ENCODE measurements at places on chromosomes 3 and 15. TPM values are rescaled to one million over a fixed set of nuclear protein-coding genes. Genes with fewer than 3 reads are reported as not detected.

The POLQ gene
- 11.6 TPM for total RNA-seq

The SLC9C1 gene
- total RNA-seq: 1.7 TPM

The TGM4 gene
- total RNA-seq: not detected

GRCh38 chr15:69781411-69782125, 316.1 kb downstream of the TLE3 start:
- no peak for DNase-seq

- no peak for DNase-seq
Measured at GRCh38 chr15:49082960-49083359, 36.7 kb upstream of the SECISBP2L start.

GRCh38 chr3:100103558-100104441, 10.5 kb downstream of the FILIP1L start:
- DNase-seq: no peak

DNA sequence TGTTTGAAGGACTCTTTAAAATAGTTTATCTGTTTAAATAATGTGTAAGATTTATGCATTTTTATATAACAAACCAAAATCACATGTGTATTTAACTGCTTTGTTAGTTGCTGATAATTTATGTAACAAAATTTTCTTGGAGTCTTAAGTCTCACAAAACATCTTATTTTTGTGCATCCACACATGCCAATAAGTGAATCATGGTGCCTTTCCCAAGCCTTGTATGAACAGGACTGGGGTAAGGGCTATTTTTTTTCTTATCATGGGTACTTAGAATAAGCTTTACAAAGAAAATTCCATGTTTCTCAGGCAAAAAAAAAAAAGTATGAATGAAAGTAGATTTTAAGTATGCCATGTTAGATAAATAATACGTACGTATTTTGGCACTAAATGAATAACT, 132.9 kb upstream of the LRRFIP2 start:
- DNase-seq: no peak

DNA sequence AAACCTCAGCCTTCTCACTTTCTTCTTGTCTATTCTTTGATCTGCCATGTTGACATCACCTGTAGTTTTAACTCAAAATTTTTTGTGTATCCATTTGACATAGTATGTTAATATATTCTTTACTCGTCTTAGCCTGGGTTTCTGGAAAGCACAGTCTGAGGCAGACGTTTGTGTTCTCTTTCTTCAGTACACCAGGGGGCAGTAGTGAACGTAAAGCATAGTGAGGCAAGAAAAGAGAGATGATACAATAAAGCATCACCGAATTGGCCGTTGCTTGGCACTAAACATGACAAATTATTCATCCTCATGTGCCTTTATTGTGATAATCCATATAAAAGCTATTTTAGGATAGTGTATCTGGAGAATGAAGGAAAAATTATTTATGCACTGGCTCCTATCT, 141.0 kb upstream of the MYRIP start:
- DNase-seq: no peak

Measured in Peyer's patch (tissue), 4 donors.